ENCODE measurements at places on chromosomes 5 and 9. TPM values are rescaled to one million over a fixed set of nuclear protein-coding genes. Genes with fewer than 3 reads are reported as not detected.

CCT5 gene
- total RNA-seq = 1,231 TPM

F2RL1 gene
- total RNA-seq = 185 TPM

SPATA31D4 gene
- total RNA-seq = not detected

MLANA gene
- total RNA-seq = not detected

TAF11L2 gene
- not detected for total RNA-seq

MSANTD3 gene
- 150 TPM for total RNA-seq

PDLIM4 gene
- total RNA-seq = 94.7 TPM

MYMK gene
- not detected for total RNA-seq

TMEM252 gene
- total RNA-seq = not detected

LCN9 gene
- total RNA-seq = not detected

DMRT3 gene
- not detected for total RNA-seq

CNTNAP3B gene
- 11.8 TPM for total RNA-seq

PPP3R2 gene
- total RNA-seq = not detected

WDR31 gene
- total RNA-seq = 2.3 TPM

FOXI1 gene
- not detected for total RNA-seq

DAB2 gene
- total RNA-seq = 10.3 TPM

CXCL14 gene
- total RNA-seq = not detected

FAM174A gene
- 10.7 TPM for total RNA-seq

B4GALT1 gene
- total RNA-seq = 19.1 TPM

All from Daoy (cell line).